ENCODE measurements at places on chromosomes 7 and 10. TPM values are rescaled to one million over a fixed set of nuclear protein-coding genes. Genes with fewer than 3 reads are reported as not detected.

Gene RAPGEF5
- 106 TPM for total RNA-seq

Gene KLLN
- 0.25 TPM for total RNA-seq

DNA sequence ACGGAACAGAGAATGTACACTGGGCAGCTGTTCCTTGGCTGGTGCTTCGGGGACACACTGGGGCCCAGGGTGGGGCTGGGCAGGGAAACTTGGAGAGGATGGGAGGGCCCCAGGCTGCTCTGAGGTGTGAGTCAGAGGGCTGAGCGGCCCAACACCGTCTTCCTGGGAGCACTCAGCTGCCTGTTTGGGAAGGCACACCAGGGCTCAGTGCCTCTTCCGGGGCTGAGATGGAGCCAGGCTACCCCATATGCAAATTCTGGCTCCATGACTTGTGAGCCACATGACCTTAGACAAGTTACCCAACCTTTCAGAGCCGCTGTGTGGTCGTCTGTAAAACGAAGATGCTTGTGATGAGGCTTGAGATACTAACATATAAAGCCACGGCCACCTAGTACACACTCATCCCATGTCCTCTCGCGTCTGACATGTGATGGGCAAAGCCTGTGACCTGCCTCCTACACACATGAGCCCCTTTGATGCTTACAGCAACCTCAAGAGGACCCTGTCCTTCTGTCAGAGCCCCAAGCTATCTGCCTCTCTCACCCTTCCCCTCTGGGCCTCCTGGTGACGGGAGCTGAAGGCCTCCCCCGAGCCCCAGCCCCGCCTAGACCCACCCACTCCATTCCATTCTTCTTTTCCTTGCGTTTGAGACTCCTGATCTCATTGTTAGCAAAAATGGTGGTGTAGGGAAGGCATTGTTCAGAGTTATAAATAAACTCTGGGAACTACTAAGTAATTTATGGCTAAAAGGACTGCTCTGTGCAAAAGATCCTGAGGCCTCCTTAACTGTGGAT is 26.1 kb downstream of the KLRG2 start:
- no peak for DNase-seq

- no peak for DNase-seq
Observed at GRCh38 chr7:113959910-113960309, 41.1 kb upstream of the PPP1R3A start.

GRCh38 chr10:76469675-76470074 is 1038.3 kb downstream of the LRMDA start:
- DNase-seq: no peak

- DNase-seq: no peak
Observed at GRCh38 chr7:92783260-92784201, 52.8 kb downstream of the CDK6 start.

GRCh38 chr10:2790396-2791188 is 276.8 kb upstream of the PFKP start:
- DNase-seq: no peak

GRCh38 chr10:48577158-48577557 is 27.7 kb downstream of the ARHGAP22 start:
- no peak for DNase-seq

DNA sequence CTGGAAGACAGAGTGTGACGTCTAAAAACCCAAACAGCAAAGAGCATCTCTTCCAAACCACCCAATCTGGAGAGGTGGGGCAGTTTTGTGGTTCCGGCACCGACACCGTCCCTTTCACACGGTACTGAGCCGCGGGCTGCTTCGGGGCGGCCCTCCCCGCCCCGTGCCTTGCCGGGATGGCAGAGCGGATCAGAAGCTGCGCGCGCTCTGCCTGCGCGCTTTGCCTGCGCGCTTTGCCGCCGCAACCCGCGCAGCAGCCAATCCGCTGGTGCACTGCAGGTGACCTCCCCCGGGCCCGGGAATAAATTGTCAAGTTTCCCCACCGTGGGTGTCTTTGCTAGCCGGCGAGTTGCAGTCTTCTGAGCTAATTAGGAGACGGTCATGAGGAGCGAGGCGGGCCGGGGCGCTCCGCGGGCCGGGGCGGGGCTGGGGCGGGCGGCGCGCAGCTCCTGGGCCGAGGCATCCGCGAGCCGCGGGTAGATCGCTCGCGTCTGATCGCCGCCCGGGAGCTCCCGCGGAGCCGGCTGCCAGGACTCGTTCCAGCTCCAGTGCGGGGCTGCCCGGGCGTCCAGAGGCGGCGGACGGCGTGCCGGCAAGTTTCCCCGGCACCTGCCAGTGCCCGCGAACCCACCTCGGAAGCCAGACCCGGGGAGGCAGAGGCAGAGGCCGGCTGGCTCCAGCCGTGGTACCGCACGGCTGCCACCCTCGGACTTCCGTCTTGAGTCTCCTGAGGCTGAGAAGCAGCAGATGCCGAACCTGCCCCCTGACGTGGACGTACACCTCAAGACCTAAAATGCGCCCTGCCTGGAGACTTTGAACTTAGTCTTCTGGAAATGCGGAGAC is 536.0 kb upstream of the GALNT17 start:
- no peak for DNase-seq

DNA sequence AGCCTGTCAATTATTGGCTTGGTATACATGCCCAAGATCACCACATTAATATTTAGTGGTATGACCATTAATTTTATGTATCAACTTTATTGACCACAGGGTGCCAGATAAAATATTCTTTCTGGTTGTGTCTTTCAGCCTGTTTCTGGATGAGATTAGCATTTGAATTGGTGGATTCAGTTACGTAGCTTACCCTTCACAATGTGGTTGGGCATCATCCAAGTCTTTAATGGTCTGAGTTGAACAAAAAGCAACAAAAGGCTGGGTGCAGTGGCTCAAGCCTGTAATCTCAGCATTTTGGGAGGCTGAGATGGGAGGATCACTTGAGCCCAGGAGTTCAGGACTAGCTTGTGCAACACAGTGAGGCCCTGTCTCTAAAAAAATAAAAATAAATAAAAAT is 702.2 kb upstream of the LRRTM3 start:
- no peak for DNase-seq

All from pulmonary artery endothelial cell (primary cell).